ENCODE measurements at places on chromosomes 2 and 18.

GRCh38 chr18:77178559-77178958 is 46.0 kb upstream of the MBP start:
- DNase-seq: no peak

DNA sequence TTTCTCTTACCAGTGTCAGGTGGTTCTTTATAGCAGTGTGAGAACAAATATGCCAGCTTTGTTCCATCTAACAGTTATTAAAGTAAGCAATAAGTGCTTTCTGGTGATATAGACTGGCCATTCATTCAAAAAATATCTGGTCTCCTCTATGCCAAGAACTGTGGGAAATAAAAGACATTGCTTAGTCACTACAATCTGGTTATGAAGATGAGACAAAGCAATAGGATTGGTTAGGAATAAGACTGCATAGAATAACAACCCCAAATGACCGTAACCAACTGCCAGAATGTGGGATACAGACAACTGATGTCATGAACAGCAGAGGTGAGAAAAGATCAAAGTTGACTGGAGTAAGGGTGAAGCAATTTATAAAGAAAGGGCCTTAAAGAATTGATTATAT is 83.8 kb downstream of the MBD2 start:
- DNase-seq: no peak

GRCh38 chr2:100367163-100367562 is 44.9 kb upstream of the LONRF2 start:
- no peak for DNase-seq

DNA sequence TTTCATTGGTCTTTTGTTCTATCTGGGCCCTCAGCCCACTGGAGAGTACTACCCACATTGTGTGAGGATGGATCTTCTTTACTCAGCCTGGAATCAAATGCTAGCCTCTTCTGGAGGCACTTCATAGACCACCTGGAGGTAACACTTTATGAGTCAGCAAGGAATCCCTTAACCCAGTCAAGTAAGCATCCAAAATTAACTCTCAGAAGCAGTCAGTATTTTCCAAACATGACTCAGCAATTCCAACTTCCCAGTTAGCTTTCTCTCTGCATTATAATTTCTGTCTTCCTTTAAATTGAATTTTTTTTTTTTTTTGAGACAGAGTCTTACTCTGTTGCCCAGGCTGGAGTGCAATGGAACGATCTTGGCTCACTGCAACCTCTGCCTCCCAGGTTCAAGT is 142.7 kb downstream of the ACKR3 start:
- DNase-seq: no peak

DNA sequence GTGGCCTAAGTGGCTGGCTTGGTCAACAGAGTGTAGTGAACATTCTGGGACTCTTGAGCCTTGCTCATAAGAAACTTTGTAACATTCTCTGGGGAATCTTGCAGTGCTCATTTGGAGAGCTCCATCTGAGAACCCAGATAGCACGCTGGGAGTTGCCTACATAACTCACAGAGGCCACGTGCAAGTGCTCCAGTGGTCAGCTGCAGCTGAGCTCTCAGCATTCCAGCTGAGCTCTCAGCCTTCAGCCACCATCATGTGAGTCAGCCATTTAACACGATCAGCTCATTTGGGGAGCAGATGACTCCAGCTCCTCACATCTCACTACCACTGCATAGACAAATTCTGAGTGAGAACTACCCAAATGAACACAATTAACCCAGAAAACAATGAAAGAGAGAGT is 25.5 kb upstream of the CTNNA2 start:
- no peak for DNase-seq

DNA sequence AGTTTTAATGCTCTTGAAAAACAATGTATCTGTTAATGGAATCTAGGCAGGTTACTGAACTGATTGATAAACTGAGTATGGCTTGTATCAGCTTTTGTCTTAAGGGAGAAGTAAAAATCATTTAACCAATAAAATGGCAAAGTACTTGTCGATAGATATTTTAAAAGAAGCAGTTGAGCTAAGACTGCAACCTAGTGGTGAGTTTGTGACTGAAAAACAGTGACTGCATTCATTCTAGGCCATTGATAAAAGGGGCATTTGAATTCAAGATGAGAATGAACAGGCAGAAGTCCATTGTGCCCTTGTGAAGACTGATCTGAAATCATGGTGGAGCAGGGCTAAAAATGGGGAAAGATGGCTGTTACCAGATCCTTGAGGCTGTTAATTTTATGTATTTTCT is 59.4 kb upstream of the MSTN start:
- peak; percentile 40 for DNase-seq

All from iPS DF 19.7 (cell line).